ENCODE measurements at places on chromosomes 16 and 17.

DNA sequence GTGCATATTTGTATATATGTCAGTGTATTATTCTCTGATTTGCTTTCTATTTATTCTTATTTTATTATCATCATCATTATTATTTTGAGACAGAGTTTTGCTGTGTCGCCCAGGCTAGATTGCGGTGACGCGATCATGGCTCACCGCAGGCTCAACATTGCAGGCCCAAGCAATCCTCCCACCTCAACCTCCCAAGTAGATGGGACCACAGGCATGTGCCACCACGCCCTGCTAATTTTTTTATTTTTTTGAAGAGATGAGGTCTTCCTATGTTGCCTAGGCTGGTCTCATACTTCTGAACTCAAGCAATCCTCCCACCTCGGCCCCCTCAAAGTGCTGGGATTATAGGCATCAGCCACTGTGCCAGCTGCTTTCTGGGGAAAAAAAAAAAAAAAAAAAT is 8.4 kb upstream of the ARHGAP17 start:
- DNase-seq, result no peak

DNA sequence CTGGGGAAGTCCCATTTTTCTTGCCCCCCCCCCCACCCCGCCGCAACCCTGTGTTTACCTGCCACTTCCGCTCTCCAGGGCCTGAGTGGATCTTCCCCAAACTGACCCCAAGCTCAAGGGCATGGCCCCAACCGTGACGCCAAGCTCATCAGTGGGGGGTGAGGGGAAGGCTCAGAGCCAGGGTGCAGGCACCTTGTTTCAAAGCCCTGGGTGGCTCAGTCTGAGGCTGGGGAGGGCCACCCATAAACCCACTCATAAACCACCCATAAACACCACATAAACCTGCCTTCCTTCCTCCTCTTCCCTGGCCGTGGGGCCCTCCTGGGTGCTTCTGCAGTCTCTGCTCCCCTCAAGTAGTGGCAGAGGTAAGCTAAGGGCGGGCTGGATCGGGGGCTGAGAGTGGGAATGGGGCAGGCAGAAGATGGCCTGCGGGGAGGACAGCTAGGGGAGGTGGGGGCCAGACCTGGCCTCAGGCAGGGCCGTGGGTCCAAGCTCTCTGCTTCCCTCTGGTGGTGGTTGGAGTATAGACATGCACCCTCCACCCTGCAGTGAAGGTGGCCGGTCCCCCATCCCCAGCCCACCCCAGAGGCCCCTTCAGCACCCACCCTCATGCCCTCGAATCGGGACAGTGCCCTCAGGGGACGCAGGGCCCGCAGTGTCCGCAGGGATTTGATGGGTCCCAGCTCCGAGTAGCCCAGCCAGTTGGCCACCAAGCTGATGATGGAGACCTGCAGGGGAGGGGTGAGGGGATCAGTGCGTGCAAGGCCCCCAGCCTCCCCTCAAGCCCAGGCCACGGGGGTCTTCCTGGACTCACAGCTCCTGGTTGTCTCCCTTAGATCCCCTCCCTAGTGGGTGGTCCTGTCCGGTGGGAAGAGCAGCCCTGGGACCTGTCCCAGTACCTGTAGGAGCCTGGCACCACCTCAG is 14.6 kb upstream of the CD79B start:
- DNase-seq, result no peak

- DNase-seq, result no peak
Observed at GRCh38 chr17:81980122-81980521, 2.7 kb downstream of the ASPSCR1 start.

DNA sequence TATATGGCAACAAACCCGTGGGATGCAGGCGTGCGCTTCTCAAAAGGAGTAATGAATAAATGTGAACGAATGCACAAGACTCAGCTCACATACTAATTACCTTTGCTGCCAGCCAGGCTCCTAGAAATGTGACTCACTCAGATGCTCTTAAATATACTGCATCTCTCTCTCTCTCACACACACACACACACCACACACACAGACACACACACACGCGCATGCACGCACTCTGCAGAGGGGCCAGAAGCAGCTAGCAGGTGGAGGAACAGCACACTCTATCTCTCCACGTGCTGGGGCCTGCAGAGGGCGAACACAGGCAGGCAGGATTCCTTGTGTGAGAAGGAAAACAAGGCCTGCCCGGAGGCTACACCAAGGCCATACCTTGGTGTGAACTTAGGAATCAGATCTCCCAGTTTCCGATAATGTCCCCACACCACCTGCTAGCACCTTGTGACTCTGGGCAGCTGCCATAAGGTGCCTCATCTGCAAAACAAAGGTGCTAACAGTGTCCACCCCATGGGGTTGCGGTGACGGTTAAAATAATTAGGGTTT is 5.3 kb downstream of the GPRC5B start:
- no peak for DNase-seq

DNA sequence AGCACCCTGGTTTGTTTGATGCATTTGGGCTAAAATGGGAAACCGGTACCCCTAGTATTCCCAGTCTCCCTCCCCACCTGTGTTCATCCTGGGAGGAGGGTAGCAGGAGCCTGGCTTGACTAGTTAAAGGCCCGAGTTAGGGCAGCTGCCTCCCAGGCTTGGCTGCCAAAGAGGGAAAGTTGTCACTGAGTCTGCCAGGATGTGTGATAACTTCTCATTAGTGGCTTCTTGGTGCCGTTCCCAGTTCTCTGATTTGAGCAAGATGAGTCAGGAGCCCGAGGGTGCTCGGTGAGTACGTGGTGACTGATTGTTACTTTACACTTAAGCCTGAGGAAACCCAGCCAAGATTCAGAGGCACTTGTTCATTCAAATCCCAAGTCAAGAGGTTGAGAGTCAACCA is 2.5 kb downstream of the KRT32 start:
- DNase-seq, result no peak

DNA sequence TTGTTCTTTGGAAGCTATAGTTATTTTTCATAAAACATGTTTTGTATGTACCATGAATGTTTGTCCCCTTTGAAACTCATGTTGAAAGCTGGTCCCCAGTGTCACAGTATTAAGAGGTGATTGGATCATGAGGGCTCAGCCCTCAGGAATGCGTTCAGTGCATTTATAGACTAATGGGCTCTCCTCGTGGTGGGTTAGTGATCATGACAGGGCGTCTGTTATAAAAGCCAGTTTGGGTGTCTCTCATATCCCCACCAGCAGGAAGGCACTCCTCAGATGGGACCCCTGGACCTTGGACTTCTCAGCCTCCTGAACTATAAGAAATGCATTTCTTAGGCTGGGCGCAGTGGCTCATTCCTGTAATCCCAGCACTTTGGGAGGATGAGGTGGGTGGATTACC is 10.4 kb downstream of the BANP start:
- no peak for DNase-seq

DNA sequence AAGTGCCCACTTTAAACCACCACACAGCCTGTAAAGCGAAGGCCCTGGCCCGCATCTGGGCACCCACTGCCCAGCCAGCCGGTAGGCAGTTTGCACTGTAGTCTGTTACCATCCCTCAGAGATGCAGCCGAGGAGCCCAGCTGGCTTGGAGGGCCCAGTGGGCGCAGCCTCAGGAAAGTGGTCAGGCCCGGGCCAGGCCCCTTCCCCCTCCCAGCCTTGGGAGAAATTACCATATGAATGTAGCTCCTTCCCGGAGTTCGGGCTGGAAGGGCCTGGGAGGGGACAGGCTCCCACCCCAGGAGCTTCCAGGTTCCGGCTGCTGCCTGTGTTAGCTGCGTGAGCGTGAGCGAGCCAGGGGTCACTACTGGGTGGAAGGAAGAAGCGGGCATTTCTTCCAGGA is 325.4 kb downstream of the SEC14L1 start:
- DNase-seq, result no peak

DNA sequence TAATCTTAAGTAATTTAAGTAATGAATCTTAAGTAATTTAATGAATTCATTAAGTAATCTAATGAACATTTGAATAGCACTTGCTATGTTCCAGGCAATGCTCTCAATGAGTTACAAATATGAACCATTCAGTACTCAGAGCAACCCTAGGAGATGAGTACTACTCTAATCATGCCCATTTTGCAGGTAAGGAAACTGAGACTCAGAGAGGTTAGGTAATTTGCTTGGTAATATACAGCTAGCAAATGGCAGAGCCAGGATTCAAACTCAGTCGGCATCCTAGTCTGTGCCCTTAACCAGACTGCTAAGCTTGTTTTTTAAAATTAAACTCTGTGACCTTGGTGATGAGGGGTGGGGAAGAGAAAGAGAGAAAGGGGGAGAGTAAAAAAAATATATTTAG is 25.6 kb downstream of the ACSM1 start:
- DNase-seq, result no peak

GRCh38 chr16:78050734-78051400 is 28.5 kb downstream of the CLEC3A start:
- DNase-seq, result no peak

- no peak for DNase-seq
Observed at GRCh38 chr16:54690710-54691109, 240.0 kb upstream of the IRX5 start.

DNA sequence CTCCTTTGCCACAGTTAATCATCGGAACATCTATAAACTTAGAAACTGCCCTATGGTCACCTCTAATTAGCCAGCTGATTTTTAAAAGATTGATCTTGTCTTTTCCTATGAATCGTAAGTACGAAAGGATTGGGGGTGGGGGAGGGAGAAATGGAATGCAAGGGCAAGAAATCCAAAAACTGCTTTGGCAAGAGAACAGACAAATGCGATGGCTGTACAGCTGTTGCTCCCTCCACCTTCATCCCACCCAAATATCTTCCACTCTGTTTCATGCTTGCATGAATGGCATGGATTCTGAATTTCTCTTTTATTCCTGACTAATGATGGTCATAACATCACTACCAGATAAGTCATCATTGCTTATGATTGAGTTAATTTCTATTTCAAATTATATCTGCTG is 165.7 kb downstream of the STX8 start:
- no peak for DNase-seq

DNA sequence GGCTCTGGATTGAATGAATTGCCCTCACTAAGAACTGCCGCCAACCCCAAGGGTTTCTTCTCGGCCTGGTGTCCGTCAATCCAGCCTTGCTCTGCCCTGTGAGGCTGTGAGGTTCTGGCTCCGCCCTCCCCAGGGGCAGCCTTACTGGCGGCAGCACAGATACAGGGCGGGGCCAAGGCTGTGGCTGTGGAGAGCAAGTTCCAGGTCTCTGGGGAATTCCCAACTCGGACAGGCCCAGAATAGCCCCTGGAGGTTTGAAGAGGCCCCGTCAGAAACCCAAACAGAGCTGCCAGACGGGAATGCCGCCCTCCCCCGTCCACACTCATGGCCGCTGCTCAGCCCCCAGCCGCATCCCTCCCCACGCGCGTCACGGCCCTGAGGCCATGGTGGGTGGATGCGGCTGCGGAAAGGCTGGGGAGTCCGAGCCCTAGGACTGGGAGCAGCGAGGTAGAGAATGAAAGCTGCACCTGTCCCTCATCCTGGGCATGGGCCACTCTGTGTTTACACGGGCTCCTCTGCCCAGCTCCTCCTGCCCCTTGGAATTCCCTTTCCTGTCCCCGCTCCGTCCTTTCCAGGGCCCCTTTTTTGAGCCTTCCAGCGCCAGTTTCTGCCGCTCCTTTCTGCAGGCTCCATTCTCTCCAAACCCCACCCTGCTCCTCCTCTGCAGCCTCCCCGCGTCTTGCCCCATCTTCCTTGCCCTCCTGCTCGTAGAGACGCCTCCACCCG is 660 bp upstream of the PRRT2 start:
- DNase-seq, result peak; percentile 97

DNA sequence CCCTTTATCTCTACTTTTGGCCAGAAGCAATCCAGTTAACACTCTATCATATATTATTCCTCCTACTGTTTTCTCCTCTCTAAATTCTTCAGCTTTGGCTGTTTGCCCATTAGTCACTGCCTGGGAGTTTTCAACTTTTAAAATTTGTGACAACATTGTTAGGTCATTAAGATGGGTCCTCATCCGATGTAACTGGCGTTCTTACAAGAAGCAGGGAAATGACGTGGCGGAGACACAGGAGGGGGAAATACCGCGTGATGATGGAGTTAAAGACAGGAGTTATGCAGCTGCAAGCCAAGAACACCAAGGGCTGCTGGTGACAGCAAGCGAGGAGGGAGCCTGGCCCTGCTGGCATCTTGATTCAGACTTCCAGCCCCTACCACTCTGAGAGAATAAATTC is 34.8 kb upstream of the CPHXL start:
- no peak for DNase-seq

GRCh38 chr16:528111-529011 is 849 bp downstream of the CAPN15 start:
- DNase-seq, result no peak

- no peak for DNase-seq
Observed at GRCh38 chr16:82563401-82563800, 63.4 kb upstream of the CDH13 start.

GRCh38 chr17:17355426-17355825 is 52.3 kb downstream of the NT5M start:
- DNase-seq, result no peak

DNA sequence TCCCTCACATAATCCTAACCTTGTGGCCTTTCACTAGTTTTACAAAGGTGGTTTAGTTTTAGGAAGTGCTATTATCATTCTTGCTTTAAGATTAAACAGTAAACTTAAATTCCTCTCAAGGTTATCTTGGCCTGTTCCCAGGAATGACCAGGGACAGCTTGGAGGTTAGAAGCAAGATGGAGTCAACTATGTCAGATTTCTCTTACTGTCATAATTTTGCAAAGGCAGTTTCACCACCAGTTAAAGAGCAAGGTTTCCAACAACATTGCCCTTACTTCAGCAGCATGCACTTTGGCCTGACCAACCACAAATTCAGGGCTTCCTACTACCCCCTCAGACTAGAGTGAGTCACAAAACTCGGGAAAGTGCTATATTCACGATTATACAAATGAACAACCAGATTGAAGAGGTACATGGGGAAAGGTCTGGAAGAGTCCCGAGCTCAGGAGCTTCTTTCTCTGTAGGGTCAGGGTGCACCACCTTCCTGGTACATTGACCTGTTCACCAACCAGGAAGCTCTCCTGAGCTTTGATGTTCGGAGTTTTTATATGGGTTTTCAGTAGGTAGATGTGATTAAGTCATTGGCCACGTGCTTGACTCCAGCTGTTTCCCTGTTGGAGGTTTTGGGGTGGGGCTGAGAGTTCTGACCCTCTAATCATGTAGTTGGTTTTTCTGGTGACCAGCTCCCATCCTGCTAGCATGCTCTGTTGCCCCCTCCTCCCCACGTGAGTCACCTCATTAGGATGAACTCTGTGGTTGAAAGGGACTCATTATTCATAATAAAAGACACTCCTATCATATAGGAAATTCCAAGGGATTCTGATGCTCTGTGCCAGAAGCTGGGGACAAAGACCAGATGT is 19.4 kb downstream of the RHOT1 start:
- DNase-seq, result no peak

DNA sequence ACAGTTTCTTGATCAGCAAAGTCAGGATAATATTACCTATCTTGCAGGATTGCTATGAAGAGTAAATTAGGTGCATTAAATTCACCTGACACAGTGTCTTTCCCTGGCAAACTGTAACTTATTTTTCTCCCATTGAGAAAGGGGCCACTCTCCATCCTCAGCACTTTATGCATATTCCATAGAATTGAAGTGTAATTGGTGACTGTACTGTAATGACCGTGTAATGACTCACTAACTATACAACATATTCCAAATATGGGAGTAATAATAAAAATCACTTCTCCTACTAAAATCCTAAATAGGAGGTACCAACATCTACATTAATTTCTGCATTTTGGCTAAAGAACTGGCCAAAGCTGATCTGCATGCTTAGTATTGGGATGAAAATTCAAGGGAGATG is 141.9 kb upstream of the NOG start:
- no peak for DNase-seq
